ENCODE measurements at places on chromosomes 6 and 20.

GRCh38 chr20:62002882-62003480 is 62.7 kb downstream of the TAF4 start:
- no peak for DNase-seq

DNA sequence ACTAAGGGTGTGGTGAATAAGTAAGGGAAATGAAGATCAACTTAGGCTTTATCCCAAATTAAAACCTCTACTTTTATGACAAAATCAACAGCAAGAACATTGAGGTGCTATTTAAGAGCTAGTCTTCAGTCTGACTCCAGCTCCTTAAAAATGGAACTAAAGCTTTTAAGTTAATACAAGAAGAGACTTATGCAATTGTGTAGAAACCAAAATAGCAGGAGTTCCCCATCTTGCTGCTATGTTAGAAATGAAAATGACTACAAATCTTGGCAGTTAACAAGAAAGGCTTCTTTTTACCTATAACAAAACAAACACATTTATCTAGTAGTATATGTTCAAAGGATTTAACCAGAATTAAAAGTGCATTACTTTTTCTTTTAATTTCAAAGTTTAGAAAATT is 25.7 kb downstream of the HMGN3 start:
- DNase-seq, result no peak

DNA sequence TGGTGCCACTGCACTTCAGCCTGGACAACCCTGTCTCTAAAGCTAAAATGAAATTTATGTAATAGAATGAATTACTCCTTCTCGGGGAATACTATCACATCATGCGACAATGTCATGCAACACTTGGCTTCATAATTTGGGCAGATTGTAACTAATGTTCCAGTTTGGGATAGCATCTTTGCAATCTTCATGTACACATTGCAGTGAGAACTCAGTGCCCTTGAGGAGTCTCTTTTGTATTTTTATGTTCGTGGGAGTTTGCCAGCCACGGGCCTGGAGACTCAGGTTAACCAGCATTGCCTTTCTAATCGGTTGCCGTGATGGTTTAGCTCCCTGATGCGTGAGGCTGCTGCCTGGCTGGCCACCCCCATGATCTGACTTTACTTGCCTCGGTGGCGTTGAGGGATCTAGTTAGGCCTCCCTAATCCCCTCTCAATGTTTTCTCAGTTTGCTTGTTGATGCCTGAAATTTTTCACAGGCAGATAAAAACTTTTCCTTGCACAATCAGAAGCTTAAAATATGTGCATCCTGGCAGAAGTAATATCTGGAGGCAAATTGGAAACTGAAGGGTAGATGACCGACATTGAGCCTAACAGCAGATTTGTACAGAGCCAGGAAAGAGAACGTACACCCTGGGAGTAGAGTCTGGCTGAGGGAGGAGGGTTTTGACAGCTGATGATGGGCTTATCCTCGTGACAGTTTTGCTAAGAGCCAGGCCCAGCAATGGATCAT is 2.4 kb downstream of the GMPR start:
- DNase-seq, result no peak

GRCh38 chr6:160929361-160929760 is 62.2 kb upstream of the MAP3K4 start:
- no peak for DNase-seq

GRCh38 chr6:167827583-167828324 is 1.0 kb downstream of the AFDN start:
- no peak for DNase-seq

DNA sequence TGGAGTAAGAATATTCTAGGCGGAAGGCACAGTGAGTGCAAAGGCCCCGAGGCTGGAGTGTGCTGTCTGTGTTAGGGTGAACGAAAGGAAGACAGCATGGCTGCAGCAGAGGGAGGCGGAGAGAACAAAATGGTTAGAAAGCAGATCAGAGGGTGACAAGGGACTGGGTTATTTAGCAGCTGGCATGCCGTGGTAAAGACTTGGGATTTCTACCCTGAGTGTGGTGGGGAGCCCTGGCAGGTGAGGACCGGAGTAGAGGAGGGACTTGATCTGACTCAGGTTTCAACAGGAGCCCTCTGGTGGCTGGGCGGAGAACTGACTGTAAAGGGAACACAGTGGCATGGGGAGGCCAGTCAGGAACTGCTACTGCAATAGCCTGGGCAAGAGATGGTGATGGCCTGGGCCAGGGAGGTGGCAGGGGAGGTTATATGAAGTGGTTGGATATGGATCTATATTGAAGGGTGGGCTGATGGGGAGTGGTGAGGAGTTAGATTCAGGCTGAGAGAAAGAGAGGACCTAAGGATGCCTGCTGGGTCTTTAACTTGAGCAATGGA is 38.0 kb downstream of the PIM1 start:
- DNase-seq, result peak; percentile 59

Data from stimulated activated CD8-positive, alpha-beta memory T cell treated with anti-CD3 and anti-CD28 coated beads, Interleukin-15, amount 100 ng/mL, for 24 hours (primary cell).